ENCODE measurements at places on chromosomes 5 and 9. TPM values are rescaled to one million over a fixed set of nuclear protein-coding genes. Genes with fewer than 3 reads are reported as not detected.

DNA sequence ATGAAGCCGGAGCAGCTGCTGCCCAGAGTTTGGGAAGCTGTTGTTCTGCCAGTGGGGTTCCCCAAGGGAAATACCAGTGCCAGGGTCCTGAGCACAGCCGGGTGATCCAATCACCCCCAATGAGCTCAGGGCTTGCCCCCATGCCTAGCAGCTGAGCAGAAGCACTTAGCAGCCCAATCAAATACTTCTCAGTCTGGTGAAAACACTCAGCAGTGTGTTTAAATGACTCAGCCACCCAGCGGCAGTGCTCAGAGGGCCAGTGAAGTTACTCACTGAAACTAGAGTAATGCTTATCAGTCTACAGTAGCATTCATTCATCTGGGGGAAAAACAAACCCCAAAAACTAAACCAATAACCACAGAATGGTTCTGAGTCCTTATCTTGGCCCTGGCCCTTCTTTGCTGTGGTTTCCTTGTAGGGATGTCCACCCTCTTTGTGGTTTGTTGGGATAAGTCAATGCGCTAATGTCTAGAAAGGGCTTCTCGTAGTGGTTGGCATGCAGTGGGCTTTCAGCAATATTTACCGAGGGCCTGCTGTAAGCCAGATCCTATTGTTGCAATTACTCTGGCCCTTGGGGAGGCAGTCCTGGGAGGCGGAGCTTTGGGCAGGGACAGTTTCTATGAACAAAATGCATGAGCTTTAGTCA, 43.1 kb downstream of the LHX2 start:
- no peak overlapping the region for H3K4me3 ChIP-seq
- no peak overlapping the region for H3K27ac ChIP-seq
- no peaks in the 10 kb centered on the region for H3K36me3 ChIP-seq
- H3K4me1 ChIP-seq = peaks cover 3% of the 10 kb centered on the region
- no peak for DNase-seq

CFAP77 gene
- 3.3 TPM for total RNA-seq

IL5 gene
- total RNA-seq = not detected

DNA sequence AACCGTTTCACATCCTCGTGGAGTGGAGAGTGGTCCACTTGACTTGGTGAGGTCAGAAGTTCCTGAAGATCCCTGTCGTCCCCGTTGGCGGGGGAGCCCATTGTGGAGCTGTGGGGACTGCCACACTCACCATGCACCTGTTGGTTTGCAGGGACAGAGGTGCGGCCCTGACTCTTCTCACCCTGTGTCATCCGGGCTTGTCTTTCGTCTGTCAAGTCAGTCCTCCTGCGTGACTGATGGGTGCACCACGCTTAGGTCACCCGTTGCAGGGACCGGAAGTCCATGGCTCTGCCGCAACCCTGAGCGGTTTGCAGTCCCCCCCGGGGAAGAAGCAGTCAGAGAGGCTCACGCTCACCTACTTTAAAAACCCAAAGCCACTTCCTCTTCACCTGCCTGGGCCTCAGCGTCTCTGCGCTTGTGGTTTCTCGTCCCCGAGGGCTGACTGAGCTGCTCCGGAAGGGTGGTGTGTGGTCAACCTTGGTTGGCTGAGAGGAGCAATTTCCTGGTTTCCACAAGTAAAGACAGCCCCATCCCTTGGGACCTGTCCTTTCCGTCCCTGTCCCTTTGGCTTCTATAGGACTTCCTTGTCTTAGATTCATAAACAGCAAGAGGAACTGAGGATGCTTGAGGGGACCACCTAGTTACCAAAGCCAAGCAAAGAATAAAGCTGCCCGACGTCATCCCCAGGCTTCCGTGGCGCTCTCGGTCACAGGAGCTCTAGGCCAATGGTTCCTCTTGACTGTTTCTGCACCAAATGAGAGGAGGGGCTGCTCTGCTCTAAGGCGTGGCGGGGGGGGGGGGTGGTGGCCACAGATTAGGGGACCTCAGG, 53.2 kb downstream of the USP20 start:
- DNase-seq = no peak
- no peak overlapping the region for H3K4me3 ChIP-seq
- peaks cover 39% of the 10 kb centered on the region for H3K4me1 ChIP-seq
- no peak overlapping the region for H3K27ac ChIP-seq

PCDH1 gene
- total RNA-seq = 48.6 TPM

DNA sequence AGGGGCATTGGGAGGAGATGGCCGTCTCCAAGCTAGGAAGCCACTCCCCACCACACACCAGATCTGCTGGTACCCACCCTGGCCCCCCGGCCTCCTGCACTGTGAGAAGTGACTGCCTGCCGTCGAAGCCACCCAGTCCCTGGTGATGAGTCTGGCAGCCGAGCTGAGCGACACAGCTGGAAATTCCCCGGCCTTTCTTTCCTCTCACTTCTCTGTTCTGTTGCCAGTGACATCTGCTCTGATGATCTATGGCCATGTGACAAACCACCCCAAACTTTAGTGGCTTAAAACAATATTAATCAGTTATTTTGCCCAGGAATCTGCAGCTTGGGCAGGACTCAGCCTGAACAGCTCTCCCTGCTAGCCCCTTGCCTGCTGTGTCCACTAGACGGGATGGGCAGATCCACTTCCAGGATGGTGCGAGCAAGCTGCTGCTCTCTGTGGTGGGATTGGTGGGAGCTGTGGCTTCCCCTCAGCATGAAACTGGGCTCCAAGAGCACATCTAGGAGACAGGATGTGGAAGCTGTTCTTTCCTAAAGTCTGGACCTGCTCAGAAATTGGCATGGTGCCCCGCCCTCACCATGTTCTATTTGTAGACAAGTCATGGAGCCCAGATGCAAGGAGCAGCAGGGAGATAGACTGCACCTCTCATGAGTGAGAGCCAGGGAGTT, 211.2 kb downstream of the GADD45G start:
- H3K4me3 ChIP-seq = no peak overlapping the region
- no peak for DNase-seq
- H3K27ac ChIP-seq = no peak overlapping the region
- no peaks in the 10 kb centered on the region for H3K27me3 ChIP-seq

CDH9 gene
- 11.3 TPM for total RNA-seq

DNA sequence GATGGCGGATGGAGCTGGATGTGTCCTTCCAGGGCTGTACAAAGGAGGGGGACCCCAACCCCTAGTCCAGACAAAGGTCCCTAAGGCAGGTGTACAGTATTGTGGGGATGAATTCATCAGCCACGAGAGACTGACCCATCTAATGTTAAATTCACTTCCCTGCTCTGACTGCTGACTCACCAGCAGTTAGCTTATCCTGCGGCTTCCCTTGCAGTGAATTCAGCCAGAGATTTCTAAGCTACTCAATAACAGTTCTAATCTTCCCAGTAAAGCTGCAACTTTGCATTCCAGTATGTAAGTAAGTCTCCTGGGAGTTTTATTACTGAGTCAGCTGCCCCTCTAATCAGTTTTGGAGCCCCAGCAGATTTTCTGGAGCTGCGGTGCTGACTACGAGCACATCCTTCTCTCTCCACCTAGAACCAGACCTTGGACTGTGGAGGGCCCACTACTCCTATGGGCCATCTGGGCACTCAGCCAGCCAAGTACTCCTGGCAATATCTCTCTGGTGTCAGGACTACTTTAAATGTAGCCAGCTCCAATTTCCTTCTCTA, 16.1 kb downstream of the B4GALT1 start:
- H3K27me3 ChIP-seq = no peaks in the 10 kb centered on the region
- H3K27ac ChIP-seq = peak overlapping the region; percentile 33
- H3K4me1 ChIP-seq = peaks cover 3% of the 10 kb centered on the region
- H3K36me3 ChIP-seq = no peaks in the 10 kb centered on the region
- DNase-seq = no peak

DNA sequence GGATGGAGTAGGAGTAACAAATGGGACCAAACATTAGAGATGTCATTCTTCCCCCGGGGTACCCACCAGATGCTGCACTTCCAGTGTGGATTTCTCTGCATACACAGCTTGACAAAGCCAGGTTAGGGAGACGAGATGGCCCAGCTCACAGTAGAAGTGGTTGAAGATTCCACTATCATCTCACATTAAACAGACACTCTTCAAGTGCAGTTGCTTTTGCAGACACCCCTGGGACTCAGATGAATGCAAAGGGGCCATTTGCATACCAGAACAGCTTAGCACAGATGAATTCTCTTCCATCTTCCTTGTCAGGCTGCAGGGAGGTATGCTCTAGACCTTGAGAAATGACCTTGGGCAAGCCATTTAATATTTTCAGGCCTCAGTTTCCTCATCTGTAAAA, 12.6 kb upstream of the C5orf58 start:
- no peaks in the 10 kb centered on the region for H3K27me3 ChIP-seq
- no peak overlapping the region for H3K4me3 ChIP-seq
- no peak overlapping the region for H3K27ac ChIP-seq
- no peak for DNase-seq
- no peaks in the 10 kb centered on the region for H3K36me3 ChIP-seq

ADRB2 gene
- total RNA-seq = 5.0 TPM

DNA sequence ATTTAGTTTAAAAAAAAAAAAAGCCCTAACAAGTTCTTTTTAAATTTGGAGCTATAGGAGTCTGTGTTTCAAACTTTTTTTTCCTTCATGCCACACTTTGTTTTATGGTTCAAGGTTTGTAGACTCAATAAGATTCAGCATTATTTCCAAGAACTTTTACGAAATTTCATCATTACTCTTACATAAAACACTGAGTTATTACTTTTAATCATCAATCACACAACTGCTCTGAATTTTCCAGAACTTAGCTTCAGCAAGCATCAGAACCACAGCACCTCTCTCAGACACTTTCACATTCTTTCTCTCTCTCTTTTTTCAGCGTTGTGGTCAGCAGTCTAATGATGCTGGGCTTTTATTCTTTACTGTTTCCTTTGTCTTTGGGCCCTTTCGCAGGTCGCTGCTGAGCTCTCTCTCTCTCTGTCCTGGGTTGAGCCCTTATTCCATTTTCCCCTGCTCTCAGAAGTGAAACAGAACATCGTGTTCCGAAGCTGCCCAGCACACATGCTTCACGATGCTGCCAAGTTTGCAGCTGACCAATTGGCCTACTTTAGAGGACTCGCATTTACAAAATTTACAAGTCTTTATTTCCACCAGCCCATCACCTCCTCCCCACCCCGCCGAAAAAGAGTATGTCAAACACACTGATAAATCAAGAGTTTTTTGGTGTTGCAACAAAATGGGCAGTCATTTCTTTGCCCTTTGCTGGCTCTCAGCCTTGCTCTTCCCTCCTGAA, 44.6 kb upstream of the PIK3R1 start:
- no peaks in the 10 kb centered on the region for H3K36me3 ChIP-seq
- no peaks in the 10 kb centered on the region for H3K27me3 ChIP-seq
- no peak overlapping the region for H3K4me3 ChIP-seq
- H3K4me1 ChIP-seq = peaks cover 6% of the 10 kb centered on the region
- peak; percentile 59 for DNase-seq

- no peaks in the 10 kb centered on the region for H3K27me3 ChIP-seq
- H3K4me3 ChIP-seq = no peak overlapping the region
- no peak overlapping the region for H3K27ac ChIP-seq
- no peak for DNase-seq
These were observed 84.0 kb downstream of the MAST4 start for GRCh38 chr5:66680221-66680620.

PCA3 gene
- total RNA-seq = 0.39 TPM

DNA sequence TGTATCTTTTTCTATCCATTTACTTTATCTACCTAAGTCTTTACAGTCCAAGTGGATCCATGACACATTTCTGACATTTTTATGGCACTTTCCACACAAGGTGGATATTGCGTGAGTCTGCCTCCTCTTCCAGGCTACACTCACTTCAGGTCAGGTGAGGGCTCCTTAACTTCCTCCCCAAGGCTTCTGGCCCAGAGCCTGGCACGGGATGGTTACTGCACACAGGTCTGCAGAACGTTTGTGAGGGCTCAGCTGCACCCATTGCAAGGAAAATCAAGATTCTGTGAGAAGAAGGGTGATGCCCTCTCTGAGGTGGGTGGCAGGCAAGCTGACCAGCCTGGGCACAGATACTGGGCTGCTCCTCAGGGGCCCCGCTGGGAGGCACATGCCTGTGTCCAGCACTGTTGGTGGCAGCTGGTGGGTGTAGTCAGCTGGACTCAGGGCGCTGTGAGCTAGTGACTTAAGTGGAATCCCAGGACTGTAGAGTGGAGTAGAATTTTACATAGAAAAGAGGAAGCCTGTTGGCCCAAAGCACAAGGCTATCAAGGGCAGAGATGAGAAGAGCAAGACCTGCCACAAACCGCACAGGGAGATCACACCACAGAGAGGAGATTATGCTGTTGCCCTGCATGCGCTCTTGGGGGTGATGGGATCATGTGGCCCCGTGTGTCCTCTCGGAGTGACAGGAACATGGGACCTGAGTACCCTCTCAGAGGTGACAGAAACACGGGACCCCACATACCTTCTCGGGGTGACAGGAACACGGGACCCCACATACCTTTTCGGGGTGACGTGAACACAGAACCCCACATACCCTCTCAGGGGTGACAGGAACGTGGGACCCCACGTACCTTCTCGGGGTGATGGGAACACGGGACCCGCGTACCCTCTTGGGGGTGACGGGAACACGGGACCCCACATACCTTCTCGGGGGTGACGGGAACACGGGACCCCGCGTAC, 21.3 kb downstream of the AHRR start:
- peaks cover 4% of the 10 kb centered on the region for H3K27me3 ChIP-seq
- peaks cover 17% of the 10 kb centered on the region for H3K4me1 ChIP-seq
- H3K4me3 ChIP-seq = no peak overlapping the region
- no peaks in the 10 kb centered on the region for H3K36me3 ChIP-seq
- H3K27ac ChIP-seq = no peak overlapping the region

NMUR2 gene
- total RNA-seq = 0.30 TPM

DNA sequence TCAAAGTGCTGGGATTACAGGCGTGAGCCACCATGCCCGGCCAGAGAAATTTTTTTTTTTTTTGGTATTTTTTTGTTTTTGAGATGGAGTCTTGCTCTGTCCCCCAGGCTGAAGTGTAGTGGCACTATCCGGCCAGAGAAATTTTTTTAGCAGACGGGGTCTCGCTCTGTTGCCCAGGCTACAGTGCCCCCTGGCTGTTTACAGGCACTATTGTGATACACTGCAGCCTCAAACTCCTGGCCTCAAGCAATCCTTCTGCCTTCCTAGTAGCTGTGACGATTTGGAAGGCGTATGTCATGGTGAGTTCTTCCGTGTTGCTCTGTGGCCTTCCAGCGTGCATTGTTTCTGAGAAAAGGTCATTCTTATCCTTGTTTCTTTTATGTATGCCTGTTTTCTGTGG, 47.5 kb downstream of the CNOT6 start:
- H3K4me3 ChIP-seq = no peak overlapping the region
- no peaks in the 10 kb centered on the region for H3K27me3 ChIP-seq
- no peak for DNase-seq

DNA sequence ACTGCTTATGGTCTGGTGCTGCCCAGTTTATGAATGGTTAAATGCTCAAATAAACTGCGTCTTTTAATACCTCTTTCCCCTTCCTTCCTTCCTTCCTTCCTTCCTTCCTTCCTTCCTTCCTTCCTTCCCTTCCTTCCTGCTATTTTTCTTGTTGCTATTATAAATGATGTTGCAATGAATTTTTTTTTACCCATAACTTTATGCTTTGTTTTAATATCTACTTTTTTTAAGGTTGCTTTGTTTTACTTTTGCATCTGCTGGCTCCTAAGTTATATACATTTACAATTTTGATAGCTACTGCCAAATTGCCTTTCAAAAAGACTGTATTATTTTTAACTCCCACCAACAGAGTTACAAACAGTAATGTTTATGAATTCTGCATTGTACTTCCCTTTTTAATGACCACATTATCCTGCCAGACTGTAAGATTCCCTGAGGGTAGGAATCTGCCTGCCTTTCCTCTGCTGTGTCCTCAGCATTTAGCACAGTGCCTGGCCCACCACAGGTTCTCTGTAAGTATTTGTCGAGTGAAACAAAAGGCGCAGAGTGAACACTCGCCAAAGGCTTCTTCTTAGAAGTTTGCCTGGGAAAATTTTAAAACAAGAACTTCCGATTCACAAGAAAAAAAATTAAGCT, 36.9 kb downstream of the KIF4B start:
- no peak for DNase-seq
- no peaks in the 10 kb centered on the region for H3K36me3 ChIP-seq
- H3K27ac ChIP-seq = no peak overlapping the region
- H3K27me3 ChIP-seq = no peaks in the 10 kb centered on the region
- no peak overlapping the region for H3K4me3 ChIP-seq
- H3K4me1 ChIP-seq = no peaks in the 10 kb centered on the region

All from spinal cord (tissue), 10 donors.